ENCODE measurements at places on chromosomes 6 and 20. TPM values are rescaled to one million over a fixed set of nuclear protein-coding genes. Genes with fewer than 3 reads are reported as not detected.
A peak's percentile ranks its signal among the peaks of the same experiment; 100 is the strongest.

DNA sequence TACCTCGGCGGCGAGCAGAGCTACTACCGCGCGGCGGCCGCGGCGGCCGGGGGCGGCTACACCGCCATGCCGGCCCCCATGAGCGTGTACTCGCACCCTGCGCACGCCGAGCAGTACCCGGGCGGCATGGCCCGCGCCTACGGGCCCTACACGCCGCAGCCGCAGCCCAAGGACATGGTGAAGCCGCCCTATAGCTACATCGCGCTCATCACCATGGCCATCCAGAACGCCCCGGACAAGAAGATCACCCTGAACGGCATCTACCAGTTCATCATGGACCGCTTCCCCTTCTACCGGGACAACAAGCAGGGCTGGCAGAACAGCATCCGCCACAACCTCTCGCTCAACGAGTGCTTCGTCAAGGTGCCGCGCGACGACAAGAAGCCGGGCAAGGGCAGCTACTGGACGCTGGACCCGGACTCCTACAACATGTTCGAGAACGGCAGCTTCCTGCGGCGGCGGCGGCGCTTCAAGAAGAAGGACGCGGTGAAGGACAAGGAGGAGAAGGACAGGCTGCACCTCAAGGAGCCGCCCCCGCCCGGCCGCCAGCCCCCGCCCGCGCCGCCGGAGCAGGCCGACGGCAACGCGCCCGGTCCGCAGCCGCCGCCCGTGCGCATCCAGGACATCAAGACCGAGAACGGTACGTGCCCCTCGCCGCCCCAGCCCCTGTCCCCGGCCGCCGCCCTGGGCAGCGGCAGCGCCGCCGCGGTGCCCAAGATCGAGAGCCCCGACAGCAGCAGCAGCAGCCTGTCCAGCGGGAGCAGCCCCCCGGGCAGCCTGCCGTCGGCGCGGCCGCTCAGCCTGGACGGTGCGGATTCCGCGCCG, 994 bp downstream of the FOXC1 start:
- peak; percentile 66 for DNase-seq

- no peak for DNase-seq
Measured at GRCh38 chr6:15698471-15698870, 35.6 kb upstream of the DTNBP1 start.

DNA sequence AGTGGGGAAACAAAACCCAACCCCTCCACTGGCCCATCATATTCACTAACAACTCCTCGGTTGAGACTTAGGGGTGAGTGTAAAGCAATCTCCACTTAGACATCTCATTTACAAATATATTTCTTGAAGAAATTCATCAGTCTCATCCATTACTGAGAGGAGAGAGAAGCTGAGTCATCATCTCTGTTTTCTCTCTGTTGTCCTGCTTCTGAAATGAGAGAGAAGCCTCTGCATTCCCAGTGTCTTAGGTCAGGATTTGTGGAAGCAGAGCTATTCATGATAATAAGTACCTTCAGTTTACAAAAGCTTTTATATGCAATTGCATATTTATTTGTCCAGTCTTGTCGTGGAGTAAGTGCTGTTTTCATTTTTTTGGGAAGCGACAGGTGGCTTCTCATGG, 879 bp downstream of the MEP1A start:
- DNase-seq: no peak

GRCh38 chr6:92541448-92542060, 877.8 kb downstream of the EPHA7 start:
- DNase-seq: no peak

DNA sequence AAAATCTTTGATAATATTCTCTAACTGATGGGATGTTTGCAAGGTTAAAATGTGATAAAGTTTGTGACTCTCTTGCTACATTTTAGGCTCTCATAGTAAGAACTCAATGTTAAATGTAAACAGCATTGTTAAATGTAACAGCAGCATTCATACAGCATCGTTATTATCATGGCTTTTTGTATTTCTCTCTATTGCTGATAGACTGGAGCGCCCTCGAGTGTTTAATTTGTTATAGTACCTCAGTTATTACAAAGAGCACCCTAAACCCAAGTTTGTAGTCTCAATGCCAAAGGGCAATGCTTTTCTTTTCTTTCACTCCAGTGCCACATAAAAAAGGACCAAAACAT, 14.9 kb upstream of the TTPAL start:
- DNase-seq: no peak

DNA sequence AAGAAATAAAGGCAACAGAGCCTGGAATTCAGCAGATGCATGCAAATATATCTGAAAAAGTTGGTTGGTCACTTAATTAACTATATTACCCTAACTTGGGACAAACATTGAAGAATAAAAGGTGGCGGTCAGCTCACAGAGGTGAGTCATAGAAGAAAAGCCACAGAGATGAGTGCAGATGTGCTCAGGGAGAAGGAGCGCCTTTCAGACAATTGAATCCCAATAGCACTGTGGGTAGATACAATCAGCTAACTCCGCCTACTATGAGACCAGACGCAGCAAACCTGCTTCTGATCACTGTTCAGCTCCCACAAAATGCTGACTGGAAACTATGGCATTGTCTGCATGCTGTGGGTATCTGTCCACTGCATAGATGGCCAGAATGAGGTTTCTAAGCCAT, 447.8 kb downstream of the PTPRT start:
- no peak for DNase-seq

GRCh38 chr6:119174879-119175817, 96.7 kb upstream of the FAM184A start:
- no peak for DNase-seq

GRCh38 chr6:158654960-158655489, 5.2 kb downstream of the SYTL3 start:
- no peak for DNase-seq

GRCh38 chr6:72642435-72642834, 20.6 kb downstream of the KCNQ5 start:
- DNase-seq: no peak

DNA sequence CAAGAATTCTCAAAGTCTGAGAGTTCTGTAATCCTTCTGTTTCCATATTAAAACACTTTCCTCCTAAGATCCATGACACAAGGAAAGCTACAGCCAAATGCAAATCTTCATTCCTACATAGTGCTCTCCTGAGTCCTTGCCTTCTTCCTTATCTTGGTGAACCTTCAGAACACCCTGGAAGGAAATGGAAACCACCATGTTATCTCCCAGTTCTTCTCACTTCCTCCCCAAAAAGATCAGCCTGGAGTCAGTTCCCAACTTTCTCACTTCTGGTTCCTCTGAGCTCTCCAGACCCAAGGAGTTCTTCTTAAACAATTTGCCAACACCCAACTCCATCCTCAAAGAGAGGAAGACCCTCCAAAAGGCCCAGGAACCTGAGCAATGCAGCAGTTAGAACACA, 193.3 kb upstream of the CCN2 start:
- DNase-seq: no peak

DNA sequence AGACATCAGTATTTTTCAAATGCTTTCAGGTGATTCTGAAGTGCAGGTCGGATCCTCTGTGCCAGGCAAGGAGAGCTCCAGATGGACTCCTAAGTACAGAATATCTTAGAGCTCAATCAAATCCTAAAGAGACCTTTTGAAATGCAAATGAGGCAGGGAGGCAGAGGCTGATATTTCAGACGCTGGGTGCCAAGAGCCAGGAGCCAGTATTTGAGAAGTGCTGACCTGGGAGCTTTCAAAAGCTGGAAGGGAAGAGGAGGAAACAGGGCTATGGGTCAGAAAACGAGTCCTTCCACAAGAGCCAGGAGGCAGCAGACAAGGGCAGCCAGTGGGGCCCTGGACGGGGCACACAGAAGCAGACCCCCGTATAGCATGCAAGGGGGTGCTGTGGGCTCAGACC, 46.1 kb upstream of the DSN1 start:
- no peak for DNase-seq

DNA sequence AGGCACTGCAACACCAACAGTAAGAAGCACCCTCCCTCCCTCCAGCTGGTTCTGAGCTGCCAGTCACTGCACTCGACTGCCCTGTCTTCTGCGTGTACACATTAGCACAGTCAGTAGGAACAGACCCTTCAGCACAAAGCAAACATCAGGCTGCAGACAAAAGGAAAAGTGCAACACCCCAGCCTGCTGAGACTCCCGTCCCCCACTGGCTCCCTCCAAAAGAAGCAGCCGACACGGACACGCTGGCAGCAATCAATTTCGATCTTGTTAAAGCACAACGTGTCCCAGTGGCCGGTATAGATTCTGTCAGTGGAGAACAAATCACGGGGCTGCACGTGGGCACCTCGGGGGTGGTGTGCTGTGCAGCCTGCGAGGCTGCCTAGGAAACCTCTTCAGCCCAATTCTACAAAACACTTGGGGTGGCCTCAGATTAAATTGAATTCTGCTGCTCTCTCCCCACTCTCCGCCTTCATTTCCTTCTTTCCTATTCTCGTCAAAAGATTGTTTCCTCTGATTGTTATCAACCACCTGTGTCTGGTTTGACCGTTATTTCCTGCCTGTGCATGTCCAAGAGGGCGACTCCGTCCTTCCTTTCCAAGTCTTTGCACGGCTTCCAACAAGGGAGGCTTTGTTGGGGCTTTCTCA, 38.7 kb downstream of the TRAF3IP2 start:
- no peak for DNase-seq

DNA sequence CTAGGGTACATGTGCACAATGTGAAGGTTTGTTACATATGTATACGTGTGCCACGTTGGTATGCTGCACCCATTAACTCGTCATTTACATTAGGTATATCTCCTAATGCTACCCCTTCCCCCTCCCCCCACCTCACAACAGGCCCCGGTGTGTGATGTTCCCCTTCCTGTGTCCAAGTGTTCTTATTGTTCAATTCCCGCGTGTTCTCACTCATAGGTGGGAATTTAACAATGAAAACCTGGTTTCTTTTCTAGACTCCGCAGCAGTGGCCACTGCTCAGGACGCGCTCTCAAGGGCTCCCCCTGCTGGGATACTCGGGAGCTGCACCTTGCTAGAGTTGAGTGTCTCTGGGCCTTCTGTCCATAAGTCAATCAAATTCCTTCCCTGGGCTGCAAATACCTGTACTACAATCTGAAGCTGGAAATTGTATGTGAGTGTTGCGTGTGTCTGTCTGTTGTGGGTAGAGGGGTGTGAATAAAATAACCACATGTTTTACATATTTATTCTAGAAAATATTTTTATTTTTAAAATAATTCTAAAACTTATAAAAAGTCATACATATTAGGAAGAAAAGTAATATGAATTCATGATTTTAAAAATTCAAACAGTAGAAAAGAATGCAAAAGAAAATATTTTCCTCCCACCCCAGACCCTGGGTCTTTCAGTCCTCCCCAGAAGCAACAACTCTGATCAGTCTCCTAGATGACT, 8.2 kb upstream of the CEP250 start:
- peak; percentile 82 for DNase-seq

- no peak for DNase-seq
Measured at GRCh38 chr20:16311756-16312155, 261.5 kb downstream of the KIF16B start.

GRCh38 chr6:90425161-90425641, 128.6 kb upstream of the BACH2 start:
- DNase-seq: no peak

DNA sequence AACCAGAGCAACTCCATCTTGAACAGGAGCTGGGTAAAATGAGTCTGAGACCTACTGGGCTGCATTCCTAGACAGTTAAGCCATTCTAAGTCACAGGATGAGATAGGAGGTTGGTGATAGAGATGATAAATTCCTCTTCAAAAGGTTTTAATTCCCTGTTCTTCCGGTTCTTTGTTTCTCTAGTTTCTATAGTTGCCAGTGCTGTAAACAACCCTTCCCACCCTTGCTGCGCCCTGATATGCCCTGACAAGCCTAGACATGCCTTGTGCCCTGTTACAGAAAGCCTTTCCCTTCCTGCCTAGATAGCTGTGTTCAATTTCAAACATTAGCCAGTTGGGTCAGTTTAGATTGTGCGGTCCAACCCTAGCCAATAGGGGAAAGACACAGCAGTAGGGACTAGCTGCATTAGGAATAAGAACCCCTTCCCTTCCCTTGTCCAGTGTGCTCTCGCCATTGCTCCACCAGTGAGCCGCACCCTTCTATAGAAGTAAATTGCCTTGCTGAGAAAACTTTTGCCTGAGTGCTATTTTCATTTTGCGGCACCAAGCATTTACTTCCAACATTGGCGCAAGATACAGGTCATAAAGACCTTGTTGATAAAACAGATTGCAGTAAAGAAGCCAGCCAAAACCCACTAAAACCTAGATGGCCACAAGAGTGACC, 52.5 kb upstream of the CCN2 start:
- DNase-seq: no peak

DNA sequence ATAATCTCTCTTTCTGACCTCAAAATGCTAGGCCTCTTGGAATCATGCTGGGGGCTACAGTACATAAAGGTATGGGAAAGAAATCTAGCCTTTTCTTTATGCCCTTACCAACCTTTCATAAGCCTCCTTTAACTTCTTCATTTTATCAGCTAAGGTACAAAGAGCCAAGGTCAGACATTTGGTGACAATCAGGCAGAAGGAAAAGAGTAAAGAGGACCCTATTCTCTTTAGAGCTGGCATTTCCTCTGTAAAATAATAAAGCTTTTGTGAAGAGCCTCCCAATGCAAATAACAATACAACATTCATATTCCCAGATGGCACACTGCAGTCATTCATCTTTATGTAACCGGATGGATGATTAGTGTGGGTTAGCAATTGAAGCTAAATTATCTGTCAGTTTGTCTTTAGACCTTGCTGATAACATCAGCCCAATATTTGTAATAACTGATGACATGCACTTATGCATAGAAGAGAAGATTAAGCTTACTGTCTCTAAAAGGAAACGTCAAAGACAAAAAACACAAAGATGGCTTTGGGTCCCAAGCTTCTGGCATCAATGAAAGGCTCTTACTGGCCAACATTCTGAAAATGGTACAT, 163.1 kb downstream of the IBTK start:
- no peak for DNase-seq

DNA sequence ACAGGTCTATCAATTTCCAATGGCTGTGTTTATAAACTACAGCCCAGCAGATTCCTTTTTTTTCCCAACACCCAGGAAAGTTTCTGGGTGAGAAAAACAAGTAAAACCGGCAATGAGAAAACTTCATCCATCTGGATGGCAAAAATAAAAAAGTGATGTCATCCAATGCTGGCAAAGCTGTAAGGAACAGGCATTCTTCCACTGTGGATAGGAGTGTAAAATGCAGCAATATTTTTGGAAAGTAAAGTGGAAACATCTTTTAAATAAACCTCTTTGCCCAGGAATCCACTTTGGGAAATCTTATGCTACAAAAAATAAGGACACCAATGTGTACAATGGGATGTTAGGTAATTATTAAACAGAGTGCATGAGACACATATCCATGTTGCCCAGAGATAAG, 102.1 kb upstream of the NT5E start:
- DNase-seq: no peak

Gene LTA
- not detected for total RNA-seq

Gene ABT1
- 14.2 TPM for total RNA-seq

Gene BPIFB3
- not detected for total RNA-seq

Gene CRISP3
- total RNA-seq: not detected

Gene TBXT
- total RNA-seq: not detected

Gene PGC
- total RNA-seq: not detected

Gene LY6G6D
- not detected for total RNA-seq

Gene PDE7B
- 45.3 TPM for total RNA-seq

Gene SIRPD
- not detected for total RNA-seq

Gene PTCRA
- 0.55 TPM for total RNA-seq

Gene ZNF334
- total RNA-seq: 15.1 TPM

Measured in ovary (tissue), 10 donors.